OCI-LY7 (cell line): ENCODE measurements at places on chromosomes 16 and 17. TPM values are rescaled to one million over a fixed set of nuclear protein-coding genes. Genes with fewer than 3 reads are reported as not detected.

The SLC38A8 gene
- not detected in 2 replicates for total RNA-seq

The EMC6 gene
- total RNA-seq = 53.7 and 54.6 TPM in 2 replicates

DNA sequence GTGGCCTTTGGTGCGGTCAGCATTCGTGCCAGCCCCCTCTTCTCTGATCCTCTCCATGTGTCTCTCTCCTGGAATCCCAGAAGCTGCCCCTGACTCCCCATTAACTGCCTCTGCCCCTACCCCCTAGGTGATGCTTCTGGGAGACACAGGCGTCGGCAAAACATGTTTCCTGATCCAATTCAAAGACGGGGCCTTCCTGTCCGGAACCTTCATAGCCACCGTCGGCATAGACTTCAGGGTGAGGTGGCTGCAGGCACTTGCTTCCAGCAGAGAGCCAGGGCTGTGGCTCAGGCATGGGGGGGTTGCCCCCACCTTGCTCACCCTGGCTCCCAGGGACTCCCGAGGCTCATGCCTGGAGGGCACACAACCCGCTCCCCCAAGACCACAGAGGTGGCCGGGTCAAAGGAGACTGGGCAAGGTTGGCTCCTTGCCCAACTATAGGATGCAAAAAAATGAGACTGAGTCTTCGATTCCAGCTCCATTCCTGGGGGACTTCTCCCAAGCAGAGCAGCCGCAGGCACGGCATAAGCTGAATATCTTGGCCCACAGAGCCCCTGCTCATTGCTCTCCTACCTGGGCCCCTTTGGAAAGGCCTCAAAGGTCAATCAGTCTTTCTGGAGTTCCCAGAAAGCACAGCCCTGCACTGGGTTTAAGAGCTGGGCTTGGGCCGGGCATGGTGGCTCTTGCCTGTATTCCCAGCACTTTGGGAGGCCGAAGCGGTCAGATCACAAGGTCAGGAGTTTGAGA is 3.8 kb downstream of the RAB37 start:
- DNase-seq = no peak

DNA sequence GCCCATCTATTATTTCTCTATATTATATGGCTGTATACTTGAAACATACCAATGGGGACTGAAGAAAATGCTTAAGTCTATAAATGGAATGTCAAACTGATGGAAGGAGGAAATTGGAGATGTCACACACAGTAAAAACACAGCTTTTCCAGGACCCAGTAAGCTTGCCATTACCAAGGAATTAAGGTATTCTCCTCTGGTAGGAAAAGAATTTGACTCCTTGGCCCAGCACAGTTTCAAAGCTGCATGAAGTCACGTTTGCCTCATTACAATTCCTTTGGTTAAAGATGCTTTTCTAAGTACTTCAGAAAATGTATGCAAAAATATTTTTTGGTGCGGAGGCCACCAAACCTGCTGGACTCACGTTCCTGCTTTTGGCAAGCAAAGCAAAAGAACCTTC is 48.5 kb downstream of the CDH13 start:
- no peak for DNase-seq

DNA sequence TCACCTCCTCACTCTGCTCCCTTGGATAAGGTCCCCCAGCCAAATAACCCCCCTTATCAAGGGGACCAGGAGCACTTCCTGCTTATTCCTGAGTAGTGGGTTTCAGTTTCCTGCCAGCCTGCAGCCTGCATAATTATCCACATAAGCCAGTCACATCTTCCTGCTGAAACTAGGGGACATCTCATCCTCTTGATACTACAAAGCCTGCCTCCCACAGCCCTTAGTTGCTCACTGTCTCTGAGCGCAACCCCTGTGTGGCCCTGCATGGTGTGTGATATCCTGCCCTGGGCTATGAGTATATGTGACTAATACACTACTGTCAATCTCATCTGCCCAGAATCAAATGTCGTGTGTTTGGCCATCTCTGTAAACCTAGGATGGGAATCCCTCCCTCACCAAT is 8.0 kb upstream of the XYLT2 start:
- DNase-seq = no peak

GRCh38 chr16:29231244-29231643 is 175.3 kb downstream of the NPIPB11 start:
- no peak for DNase-seq

DNA sequence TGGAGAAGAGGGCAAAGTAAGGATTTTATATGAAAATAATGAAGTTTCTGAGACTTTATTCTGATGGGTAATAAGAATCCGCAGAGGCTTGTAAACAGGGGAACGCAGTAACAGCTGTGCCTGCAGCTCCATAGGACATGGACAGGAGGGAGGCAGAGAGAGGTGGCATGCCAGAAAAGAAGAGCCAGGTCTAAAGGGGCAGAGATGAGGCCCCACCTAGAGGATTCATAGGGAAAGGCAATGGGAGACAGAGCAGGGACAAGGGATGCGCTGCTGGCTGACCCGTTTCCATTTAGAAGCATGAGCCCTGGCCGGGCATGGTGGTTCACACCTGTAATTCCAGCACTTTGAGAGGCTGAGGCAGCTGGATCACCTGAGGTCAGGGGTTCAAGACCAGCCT is 340.3 kb upstream of the CDH5 start:
- no peak for DNase-seq
